Stimulated activated CD8-positive, alpha-beta memory T cell treated with anti-CD3 and anti-CD28 coated beads, Interleukin-4, amount 100 ng/mL, for 4 hours (primary cell): ENCODE measurements at places on chromosomes 7 and 10.

DNA sequence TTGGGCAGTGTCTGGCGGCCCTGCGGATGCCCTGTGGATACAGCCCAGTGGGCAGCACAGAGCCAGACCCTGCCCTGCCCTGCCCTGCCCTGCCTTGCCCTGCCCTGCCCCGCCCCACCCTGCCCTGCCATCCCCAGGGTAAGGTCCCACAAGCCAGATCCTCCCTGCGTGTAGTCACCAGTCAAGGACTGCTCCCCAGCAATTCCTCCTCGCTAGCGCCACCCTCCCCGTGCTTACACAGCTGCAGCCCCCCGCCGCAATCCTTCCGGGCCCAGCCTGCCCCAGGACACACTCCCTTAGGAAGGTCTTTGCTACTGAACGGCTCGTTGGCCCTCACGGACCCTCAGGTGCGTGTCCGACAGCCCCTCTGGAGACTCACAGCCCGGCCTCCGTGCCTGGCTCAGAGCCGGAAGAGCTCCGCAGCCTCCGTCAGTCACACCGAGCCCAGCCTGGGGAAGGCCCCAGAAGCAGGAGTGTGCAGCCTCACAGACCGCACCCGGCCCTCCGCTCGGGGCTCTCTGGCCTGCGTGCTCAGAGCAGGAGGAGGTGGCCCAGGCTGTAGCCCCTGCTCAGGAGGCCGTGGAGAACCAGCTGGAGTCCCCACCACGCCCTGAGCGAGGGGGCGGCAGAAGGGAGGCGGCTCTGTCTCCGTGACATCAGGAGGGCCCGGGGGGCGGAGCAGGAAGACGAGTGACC, 68.3 kb downstream of the PWWP2B start:
- no peak for DNase-seq

- DNase-seq, result no peak
Observed at GRCh38 chr10:14700546-14700945, 74.2 kb downstream of the FAM107B start.

DNA sequence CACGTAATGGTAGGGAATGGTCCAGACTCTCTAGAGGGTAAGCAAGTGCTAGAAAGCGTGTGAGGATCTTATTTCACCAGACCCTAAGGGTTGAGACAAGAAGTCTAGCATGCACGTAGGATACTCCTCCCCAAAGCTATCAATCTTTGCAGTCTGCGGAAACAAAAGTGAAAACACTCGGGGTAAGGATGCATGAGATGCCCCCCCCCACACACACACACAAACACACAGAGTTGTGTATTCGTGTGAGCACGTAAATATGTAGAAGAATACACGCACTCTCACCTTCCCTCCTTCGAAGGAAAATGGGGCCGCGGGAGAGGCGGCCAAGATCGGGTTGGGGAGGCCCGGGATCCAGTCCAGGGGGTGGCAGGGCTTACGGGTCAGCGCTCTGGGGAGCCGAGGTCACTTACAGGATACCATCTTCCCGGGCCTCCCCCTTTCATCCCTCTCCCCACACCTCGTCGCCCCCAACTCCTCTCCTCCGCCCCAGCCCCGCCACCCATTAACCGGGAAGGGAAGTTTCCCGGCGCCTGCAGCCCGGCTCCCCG, 455 bp downstream of the CUL2 start:
- DNase-seq, result no peak

- DNase-seq, result no peak
Observed at GRCh38 chr7:120819861-120820260, 38.1 kb downstream of the TSPAN12 start.

- DNase-seq, result no peak
Observed at GRCh38 chr7:129707910-129708499, 96.5 kb downstream of the NRF1 start.

GRCh38 chr10:34184939-34185386, 630.1 kb downstream of the PARD3 start:
- DNase-seq, result no peak

DNA sequence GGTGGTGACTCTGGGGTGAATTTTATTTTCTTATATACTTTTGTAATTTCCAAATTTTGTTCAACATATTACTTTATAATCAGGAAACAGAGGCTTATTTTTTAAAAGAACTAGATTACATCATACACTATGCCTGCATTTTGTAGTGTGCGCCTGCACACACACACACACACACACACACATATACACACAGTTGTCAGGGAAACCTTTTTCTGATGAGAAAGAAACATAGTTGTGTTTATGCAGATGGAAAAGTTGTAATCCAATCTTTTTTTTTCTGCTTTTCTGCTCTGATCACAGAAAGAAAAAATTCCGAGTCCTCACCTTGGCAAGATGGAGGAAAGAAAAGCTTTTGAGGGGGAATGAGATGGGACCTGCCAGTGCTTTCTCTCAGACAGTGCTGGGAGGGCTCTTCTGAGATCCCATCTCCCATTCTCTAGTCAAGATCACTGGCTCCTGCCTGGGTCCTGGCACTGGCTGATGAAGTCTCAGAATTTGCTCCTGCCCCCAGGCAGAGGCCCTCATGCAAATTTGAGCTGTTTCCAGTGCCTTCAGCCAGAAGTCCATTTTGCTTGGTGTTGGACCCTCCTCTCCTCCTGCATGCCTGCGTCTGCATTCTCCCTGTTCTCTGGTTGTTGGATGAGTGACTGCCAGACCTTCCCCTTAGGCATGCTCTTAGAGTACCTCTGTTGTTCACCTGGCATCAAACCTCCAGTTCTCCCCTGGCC, 59.7 kb downstream of the TLL2 start:
- DNase-seq, result no peak

GRCh38 chr7:15889507-15889906, 203.0 kb upstream of the MEOX2 start:
- no peak for DNase-seq

- no peak for DNase-seq
Observed at GRCh38 chr7:20447021-20447650, 116.4 kb downstream of the ITGB8 start.

- DNase-seq, result no peak
Observed at GRCh38 chr7:99733448-99733847, 1.5 kb downstream of the CYP3A7 start.

DNA sequence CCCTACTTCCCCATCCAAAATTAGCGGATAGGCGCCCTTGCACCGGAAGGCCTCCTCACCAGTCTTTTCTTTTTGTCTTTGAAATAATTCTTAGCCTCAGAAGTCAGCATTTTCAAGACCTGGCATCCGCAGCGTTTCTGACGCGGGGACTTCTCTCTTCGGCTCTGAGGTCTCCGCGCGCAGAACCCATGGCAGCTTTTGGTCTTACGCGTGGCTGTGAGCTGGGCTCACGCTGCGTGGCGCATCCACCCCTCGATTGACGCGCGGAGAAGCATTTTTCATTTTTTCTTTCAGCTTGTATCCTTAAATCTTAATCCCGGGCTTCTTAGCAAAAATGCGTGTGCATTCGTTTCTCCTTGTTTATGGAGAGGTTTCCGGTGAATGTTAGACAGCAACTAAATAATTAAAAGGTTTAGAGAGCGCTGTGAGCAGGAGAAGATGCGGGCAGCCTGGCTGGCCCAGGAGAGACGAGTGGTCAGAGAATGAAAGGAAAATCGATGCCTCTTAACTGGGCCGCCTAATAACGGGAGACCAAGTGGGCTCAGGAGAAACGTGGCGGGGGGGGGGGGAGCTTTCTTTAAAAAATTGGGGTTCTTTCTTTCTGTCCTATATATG, 2.0 kb upstream of the GATA3 start:
- no peak for DNase-seq

- DNase-seq, result no peak
Observed at GRCh38 chr7:8015100-8015745, 46.6 kb downstream of the GLCCI1 start.

DNA sequence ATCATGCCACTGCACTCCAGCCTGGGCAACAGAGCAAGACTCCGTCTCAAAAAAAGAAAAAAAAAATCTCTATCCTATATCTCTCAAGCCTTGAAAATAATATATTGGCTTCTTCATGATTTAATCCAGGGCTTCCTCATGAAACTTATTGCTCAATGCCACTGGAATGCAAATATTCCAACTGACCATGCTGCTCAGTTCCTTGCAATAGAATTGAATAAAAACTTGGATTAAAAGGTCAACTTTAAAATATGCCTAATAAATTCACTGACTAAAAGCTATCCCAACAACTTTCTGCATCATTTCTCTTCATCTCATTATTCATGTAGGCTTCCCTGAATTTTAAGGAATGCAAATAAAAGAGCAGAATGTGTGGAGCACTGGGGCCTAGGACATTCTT, 42.1 kb upstream of the NOBOX start:
- DNase-seq, result no peak

DNA sequence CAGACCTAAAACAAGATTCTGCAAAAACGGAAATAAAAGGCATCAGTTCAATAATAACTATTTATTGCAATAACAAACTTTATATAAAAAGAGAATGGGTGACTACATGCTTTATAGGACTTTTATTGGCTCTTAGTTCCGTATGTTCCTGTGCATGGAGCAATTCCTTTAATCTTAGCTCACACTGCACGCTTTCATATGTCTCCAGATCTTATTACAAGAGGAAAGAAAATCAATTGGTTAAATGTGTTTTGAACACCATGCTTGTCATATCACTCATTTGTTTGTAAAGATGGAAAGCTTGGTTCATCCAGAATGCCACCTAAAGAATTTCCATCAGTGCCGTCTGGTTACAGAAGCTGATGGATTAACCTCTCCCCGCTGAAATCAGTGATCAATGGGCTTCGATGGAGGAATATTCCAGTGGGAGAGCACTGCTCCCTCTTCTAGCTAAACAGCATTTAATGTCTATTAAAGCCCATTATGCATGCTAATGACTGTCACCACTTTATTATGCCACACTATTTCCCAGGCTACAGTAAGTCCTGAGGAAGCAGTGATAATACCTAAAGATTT, 210.3 kb downstream of the GLI3 start:
- no peak for DNase-seq

GRCh38 chr10:100679327-100679726, 66.1 kb upstream of the PAX2 start:
- no peak for DNase-seq

DNA sequence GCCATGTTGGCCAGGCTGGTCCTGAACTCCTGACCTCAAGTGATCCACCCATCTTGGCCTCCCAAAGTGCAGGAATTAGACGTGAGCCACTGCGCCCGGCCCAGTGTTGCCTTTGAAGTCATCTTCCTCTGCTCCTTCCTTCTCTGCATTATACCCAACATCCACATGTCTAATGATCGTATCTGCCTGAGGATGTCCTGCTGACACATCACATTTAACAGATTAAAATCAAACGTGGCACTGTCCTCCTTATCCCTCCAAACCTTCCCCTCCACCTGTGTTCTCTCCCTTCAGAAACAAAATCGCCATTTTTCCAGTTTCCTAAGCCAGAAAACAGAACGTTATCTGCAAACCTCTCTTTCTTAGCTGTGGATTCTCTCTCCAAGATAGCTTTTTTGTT, 8.4 kb upstream of the SDK1 start:
- DNase-seq, result no peak

- DNase-seq, result no peak
Observed at GRCh38 chr7:150406567-150407421, 27.7 kb downstream of the ZNF775 start.

- DNase-seq, result no peak
Observed at GRCh38 chr10:118754229-118754555, 578 bp downstream of the CACUL1 start.

DNA sequence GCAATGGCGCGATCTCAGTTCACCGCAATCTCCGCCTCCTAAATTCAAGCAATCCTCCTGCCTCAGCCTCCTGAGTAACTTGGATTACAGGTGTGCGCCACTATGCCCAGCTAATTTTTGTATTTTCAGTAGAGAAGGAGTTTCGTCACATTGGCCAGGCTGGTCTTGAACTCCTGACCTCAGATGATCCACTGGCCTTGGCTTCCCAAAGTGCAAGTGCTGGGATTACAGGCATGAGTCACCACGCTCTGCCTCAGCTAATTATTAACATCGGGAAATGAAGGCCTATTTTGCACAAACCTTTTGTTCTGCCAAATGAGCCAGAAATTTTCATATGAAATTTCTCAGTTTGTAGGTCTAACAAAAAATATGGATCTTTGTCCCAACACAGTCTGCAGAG, 106.7 kb upstream of the ODAD2 start:
- no peak for DNase-seq

DNA sequence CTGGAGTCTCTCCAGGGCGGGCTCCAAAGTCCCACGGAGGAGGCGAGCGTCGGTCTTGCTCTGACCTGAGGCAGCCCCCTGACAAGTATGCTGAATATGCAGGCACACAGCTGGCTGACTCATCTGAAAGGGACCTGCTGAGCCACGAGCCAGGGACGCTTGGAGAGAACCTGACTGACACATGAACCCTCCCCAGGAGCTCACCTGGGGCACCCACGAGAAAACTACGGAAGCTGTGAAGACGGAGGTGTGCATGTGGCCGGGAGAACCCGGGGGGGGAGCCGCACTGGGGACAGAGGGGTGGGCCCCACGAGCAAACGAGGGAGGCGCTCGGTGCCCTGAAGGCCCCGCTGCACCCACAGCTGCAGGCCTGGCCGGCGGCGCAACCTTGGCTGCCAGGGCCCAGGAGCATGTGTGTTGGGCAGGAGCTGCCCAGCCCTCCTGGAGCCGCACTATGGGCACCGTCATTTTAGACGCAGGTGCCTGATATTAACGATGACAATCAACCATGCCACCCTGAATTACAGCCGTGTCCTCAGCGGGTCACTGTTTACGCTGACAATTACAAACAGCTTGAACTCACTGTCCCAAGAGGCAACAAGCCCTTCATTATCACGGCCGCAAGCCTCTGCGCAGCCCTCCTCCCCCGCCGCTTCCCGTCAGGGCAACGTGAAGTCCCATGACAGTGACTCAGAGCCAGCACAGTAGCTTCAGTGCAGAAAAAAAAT, 64.7 kb downstream of the DIP2C start:
- DNase-seq, result no peak

GRCh38 chr7:82443036-82443546, 486 bp downstream of the CACNA2D1 start:
- DNase-seq, result no peak

- no peak for DNase-seq
Observed at GRCh38 chr10:132542819-132543218, 5.2 kb downstream of the INPP5A start.

DNA sequence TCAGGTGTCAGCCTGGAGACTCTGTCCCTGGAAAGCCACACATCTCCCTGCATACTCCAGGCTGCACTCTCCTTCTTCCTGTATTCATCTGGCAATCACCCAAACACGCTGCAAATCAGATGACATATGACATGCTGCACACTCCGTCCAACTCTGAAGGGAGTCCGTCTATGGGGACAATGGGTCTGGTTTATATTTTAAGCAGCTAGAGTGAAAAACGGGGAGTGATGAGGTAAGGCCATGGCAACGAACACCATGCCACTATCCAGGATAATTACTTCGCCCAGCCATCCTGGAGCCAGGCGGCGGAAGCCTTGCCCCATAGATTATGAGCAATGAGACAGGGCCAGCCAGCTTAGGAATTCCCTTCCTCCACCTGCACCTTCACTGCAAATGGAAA, 140.1 kb downstream of the PLXNA4 start:
- DNase-seq, result no peak

GRCh38 chr7:132866144-132866531, 215.8 kb downstream of the CHCHD3 start:
- DNase-seq, result no peak
